ENCODE measurements at places on chromosomes 2 and 18.
A peak's percentile ranks its signal among the peaks of the same experiment; 100 is the strongest.

DNA sequence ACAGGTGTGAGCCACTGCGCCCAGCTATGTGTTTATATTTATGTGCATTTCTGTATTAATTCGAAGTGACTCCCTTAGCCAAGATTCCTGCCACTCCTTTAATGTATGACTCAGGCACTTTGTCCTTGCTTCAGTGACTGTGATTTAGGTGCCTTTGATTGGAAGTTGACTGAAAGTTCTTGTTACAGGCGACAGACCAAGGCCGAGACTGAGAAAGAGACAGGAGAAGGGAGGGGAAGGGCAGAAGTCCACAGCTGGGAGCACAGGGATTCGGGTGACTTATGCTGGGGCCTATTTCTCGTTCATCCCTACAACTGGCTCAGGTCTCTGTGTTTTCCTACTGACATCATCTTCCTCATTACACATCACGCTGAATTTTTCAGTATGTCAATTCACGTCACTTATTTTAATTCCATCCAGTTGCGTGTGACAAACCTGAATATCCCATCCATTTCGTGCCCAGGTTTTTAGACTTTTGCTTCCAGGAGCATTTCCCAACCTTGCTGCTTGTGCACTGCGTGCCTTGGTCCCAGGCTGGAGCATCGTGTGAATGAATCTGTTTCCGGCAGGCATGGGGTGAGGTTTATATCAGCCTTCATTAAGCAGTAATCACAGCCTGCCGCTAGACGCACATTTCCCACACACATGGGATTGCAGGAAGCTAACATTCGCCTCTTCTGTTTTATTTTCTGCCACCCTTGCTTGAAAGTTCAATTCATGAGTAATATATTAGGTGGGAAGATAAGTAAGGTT is 42.4 kb downstream of the TMEM18 start:
- no peak for DNase-seq

DNA sequence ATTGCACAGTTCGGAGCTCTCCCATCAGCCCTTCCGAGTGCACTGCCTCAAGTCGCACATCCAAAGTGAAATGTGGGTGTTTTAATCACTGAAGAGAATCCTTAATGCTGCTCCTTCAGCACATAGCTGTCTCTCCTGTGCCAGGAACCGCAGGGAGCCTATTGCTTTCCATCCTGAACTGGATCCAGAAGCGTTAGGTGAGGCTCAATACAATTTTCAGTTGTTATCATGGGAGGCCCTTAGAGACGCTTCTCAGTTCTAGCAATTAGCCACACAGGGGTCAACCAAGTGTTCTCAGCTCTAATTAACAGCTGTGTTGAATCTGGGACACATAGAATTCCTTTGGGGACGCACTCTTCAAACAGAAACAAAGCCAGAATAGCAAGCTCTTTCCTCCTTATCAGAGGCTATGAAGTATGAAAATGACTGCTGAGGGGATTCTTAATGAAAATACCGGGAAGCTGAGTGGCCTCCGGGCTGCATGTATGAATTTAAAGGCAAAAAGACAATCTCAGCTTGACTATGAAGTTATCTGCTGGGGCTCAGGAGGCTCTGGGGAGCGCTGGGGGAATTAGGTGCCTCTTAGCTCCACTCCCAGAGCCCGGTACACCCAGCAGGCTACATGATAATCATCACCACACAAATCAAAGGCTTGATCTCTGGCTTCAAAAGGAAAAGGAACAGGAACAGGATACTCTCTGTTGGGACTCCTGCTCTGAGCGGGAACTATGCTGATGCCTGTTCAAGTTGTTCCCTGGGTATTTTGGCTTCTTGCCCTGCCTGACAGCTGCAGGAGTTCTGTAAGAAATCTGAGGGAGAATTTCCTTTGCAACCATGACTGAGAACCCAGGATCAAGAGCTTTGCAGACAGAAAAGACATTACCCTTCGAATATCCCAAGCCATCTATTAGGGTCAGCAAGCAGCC is 55.4 kb upstream of the NCOA1 start:
- DNase-seq, result peak; percentile 87

- no peak for DNase-seq
These were observed 127.8 kb upstream of the SYT4 start for GRCh38 chr18:43405097-43405496.

GRCh38 chr2:50401772-50402653 is 629.9 kb downstream of the NRXN1 start:
- peak; percentile 53 for DNase-seq

- peak; percentile 39 for DNase-seq
These were observed 5.4 kb downstream of the ITGAV start for GRCh38 chr2:186595219-186595618.

DNA sequence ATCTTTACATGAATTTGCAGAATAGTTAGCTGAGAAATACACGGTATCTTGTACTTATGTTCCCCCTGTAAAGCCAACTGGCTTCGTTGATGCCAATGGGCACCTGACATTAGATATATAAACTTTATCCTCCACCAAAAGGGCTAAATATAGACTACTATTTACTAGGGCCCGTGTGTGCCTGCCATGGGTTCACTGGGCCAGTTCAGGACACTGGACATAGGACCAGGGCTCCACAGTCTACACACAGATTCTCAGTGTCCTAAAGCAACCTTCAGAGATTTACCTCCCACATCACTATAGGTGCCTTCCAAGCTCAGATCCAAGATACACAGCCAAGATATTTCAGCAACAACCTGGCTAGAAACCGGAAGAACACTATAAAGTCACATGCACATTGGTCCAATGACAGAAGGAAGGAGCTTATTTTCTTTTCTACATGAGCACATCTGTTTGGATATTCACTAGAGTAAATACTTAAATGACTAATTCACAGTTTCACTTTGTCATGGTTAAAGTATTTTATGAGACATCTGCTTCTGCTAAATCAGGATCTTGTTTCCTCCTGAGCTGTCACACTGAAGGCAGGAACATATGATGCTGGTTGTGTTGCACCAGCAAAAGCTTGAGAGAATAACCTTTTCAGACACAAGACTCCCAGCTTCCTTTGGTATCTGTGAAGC is 95.1 kb downstream of the MYO5B start:
- peak; percentile 32 for DNase-seq

GRCh38 chr2:60634438-60634837 is 81.0 kb upstream of the BCL11A start:
- peak; percentile 4 for DNase-seq

GRCh38 chr2:78132391-78133370 is 610.5 kb upstream of the LRRTM4 start:
- DNase-seq, result no peak
